Caki2 (cell line): ENCODE measurements at places on chromosomes 3 and 15.
A peak's percentile ranks its signal among the peaks of the same experiment; 100 is the strongest.

GRCh38 chr3:126258670-126259069 lies 78.3 kb upstream of the ALDH1L1 start:
- peak; percentile 14 for DNase-seq

DNA sequence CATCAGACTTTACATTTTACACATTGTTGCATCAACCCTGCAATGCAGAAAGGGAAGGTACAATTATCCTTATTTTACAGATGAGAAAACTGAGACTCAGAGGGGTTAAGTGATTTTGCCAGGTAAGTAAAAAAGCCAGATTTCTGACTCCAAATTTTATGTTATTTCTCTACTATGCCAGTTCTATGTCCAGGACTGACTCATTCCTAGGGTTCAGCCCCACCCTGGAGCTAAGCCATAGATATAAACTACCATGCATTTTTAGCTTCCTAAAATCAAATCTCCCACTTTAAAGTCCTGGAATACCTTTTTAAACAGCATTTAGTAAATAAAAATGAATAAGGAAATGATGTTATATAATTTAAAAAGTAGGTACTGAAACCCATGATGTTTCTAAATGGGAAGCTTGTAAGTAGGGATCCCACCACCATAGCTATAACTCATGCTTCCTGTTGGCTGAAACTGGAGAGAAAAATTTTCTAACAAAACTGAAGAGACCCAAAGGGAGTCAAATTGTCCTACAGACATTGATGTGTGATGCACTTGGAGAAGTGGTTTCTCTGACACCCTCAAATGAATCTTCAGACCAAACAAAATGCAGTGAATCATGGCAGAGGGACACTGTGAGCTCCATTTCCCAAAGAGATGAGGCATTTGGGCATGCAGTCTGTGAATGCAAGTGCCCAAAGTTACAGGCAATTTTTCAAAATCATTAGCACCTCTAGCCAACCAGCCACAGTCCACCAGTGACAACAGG lies 301.7 kb upstream of the UMPS start:
- no peak for DNase-seq

DNA sequence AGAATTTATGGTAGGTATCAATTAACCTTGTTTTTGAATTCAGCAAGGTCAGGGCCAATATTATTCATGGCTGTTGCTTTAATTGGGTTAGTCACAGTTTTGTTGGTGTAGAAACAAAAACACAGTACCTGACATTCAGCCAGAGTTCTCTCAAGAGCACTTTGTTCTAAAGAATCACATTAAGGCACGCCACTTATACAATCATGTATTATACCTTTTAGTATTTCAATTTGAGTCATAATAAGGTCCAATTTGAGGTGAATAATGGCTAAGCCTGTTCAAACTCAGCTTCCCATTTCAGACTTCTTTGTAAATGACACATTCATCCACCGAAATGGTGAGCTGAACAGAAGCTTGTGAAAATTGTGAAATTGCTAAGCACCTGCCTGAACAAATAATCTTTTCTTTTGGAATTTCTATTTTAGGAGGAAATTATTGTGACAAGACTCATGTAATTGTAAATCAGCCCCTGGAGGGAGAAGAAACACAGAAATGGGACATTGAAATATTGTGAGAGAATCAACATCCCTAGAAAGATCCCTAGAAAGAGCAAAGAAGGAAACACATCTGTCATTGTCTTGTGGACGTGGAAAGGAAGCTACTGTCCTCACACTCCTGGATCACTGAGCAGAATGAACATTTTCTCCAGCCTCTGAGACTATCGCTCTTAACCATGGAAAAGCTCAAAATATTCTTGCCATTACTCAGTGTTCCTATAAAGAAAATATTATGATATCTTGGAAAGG lies 29.3 kb downstream of the RIOX2 start:
- no peak for DNase-seq

DNA sequence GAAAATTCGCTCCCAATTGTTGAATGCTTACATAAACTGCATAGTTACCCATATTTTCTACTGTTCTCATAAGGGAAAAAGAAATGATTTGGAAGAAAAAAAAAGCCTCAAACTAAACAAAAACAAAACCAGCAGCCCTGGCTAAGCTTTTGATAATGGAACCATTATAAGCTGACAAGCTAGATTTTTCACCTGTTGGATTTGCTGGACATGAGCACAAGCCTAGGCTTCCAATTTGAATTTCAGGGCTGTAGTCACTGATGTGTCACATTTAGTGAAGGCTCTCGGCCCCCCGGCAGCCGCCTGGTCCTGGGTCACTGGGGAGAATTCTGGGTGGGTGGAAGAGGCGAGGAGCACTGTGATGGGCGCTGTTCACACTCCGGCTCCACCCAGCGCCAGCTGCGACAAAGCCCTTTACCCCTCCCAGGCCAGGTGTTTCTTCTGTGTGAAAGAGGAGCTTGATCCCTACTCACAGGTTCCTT lies 4.6 kb downstream of the FBXL22 start:
- no peak for DNase-seq

DNA sequence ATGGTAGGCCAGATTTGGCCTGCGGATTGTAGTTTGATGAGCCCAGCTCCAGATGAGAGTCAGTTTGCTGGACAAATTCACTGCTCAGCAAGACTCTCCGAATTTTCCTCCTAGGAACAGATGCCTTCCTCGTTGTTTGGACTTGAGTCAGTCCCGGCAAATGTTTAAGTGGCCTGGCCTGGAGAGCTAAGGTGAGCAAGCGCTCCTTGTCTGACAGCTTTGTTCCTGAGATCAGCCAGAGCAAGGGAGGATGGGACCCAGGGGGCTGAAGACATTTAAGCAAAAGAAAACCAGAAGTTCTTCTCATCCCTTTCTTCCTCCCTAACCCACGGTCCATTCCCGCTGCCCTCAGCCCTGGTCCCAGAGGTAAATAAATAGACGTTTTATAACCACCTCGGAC lies 40.3 kb downstream of the POLR2M start:
- DNase-seq, result no peak

DNA sequence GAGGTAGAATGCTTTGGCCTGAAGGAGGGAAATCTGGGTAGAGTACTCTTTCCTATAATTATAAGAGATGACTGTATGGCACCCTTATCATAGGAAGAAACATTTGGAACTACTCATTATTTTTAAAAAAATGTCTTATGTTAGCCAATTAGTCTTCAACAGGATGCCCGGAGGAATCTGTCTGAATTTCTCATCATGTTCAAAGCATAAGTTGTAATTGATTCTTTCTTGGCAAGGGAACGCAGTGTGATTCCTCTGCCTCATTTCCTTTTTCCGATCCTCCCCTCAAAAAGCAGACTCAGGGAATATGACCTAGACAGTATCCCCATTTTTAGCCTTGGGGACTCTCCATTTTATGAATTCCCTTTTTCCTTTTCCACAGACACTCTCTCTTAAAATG lies 165.1 kb downstream of the IL5RA start:
- no peak for DNase-seq

DNA sequence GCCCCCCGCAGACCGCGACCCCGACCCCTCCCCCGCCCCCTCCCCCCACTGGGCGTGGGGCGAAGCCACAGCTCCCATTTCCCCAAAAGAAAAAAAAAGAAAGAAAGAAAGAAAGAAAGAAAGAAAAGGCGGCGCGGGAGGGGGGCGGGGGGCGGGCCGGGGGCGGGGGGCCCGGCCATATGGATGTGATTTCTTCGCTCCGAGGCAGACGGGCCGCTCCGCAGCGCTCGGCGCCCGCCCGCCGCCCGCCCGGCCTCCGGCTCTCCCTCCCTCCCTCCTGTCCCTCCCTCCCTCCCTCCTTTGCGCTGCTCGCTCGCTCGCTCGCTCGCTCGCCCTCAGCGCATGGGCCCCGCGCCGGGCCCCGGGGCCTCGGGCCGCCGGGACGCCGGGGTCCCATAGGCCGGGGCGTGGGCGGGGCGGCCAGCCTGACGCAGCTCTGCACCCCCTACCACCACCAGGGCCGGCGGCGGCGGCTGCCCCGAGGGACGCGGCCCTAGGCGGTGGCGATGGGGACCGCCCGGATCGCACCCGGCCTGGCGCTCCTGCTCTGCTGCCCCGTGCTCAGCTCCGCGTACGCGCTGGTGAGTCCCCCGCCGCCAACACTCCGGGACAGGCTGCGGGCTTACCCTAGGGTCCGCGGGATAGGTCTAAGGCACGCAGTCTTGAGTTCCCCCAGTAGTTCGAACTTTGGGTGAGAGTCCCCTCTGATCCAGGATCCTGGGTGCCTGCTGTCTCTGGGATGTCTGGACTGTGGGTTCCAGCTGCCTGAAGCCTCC lies 5.7 kb downstream of the PTH1R start:
- no peak for DNase-seq

DNA sequence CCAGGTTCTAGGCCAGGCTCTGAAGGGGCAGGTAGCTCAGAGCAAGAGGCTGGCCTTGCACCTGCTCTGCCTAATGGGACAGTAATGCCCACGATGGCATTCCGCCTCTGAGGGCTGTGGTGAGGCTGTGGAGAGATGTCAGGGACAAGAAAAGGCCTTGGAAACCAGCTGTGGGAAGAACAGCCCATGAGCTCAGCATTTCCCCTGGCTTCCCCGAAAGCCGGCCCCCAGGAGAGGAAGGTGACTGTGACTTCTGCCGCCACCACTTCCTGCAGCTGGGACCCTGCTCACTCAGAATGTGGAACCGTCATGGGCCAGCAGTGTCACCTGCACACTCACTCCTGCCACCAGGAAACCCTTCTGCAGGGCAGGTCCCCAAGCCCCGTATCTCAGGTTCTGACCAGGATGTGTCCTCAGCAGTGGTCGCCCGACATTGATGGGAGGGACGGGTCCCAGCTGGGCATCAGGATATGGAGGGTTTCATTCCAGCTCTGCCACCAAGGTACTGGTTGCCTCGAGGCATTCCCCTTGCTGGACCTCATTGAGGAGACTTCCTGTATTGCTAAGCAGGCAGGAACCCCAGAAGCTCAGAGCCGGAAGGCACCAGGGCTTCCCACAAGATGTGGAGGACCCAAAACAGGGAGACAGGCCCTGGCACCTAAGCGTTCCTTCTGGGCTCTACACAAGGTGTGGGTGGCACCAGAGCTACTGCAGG lies 30.7 kb downstream of the SEMA7A start:
- no peak for DNase-seq

DNA sequence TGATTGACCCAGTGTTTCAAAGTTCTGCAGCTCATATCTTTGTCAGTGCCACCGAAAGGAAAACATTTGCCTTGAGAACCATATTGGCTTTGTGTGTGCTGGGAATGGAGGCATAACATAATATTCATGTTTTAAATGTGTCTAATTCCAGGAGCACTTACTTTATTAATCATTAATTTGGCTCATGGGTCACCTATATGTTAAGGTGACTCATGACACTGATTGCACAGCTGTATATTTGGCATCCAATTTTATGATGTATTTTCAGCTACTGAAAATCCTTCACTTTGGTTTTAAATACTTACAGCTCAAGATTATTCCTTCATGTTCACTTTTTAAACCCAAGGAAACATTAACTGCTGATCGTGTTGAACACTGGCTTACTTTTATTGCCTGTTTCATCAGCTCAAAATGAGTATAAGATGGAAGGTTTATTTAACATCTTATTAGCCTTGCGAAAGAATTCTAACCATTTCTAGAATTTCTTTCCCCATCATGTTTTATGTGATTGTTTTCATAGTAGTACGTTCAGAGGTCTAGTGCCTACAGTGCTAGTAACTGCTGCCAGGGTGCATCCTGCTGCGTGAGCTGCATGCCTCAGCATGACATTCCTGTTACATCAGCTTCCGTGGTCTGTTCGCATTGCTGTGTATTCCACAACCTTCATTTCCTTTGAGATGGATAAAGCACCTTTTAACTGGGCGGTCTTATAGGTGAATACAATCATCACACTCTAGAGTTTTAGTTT lies 63.7 kb downstream of the LRCH3 start:
- peak; percentile 59 for DNase-seq
